Activated CD4-positive, alpha-beta memory T cell treated with anti-CD3 and anti-CD28 coated beads, Interleukin-2, amount 10 ng/mL, durations not matched to agents 7 days and 5 days (primary cell): ENCODE measurements at places on chromosomes 1 and 21.

- no peak for DNase-seq
Measured at GRCh38 chr1:87154384-87154783, 174.3 kb upstream of the LMO4 start.

- DNase-seq, result no peak
Measured at GRCh38 chr1:205228093-205228521, 361 bp downstream of the TMCC2 start.

DNA sequence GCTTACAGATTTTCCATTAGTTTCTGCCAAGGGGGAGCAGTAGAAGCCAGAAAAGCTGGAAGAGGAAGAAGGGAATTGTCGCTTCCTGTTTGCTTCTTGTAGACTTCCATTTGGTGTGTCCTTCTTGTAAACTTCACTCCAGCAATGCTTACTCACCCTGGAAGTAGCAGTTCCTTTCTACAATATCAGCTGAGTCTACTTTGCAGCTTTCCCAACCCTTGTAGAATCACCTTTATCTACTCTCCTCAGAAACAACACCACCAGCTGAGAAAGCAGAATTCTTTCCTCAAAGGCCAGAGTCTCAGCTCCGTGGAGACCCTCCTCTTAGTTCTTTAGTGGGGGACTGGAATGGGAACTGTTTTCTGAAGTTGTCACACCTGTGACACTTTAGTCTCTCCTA is 1136.7 kb upstream of the TMPRSS15 start:
- no peak for DNase-seq

DNA sequence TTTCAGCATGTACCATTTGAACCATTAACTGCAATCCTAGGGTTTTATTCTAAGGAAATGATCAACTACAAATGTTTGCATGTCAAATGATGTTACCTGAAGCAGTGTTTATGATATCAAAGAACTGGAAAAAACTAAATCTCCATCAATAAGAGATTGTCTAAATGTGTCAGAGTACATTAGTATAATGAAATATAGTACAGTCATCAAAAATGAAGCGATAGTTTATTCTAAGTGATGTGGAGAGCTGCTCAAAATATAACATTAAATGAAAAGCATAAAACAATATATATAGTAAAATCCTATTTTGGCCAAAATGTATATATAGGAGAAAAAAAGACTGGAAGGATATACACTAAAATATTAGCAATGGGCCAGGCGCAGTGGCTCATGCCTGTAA is 24.0 kb downstream of the AKNAD1 start:
- DNase-seq, result no peak

GRCh38 chr1:205533748-205534443 is 29.4 kb downstream of the CDK18 start:
- no peak for DNase-seq

- DNase-seq, result no peak
Measured at GRCh38 chr1:215458562-215458961, 108.5 kb upstream of the KCTD3 start.

GRCh38 chr1:90206260-90206659 is 211.3 kb downstream of the ZNF326 start:
- DNase-seq, result no peak

- DNase-seq, result no peak
Measured at GRCh38 chr1:160371346-160371631, 4.4 kb downstream of the NHLH1 start.

GRCh38 chr1:184789884-184790283 is 35.2 kb upstream of the EDEM3 start:
- no peak for DNase-seq

- DNase-seq, result no peak
Measured at GRCh38 chr21:42725416-42725930, 72.1 kb downstream of the PDE9A start.

- DNase-seq, result no peak
Measured at GRCh38 chr1:40243351-40243750, 4.4 kb upstream of the TMCO2 start.

DNA sequence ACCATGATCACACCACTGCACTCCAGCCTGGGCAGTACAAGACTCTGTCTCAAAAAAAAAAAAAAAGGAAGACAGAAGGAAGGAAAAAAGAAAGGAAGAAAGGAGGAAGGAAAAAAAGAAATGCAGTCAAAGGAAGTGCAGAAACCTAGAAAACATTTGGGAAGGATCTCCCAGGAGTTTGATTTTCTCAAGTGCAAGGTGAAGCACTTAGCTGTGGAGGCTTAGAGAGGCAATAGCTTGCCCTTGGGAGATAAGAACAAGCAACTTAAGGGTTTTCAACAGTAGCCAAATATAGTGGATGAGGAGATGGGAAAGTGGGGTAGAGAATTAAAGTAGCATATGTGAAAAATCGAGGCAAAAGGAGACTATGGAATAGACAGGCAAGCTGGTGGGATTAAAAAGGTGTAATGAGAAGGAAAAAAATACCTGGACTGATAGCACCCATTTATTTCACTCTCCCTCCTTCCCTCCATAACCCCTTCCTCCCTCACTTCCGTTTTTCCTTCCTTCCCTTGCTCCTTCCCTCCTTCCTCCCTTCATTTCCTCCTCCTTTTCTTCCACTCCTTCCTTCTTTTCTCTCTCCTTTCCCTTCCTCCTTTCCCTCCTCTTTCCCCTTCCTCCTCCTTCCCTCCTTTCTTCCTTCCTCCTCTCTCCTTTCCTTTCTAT is 6.8 kb upstream of the FAM89A start:
- no peak for DNase-seq

DNA sequence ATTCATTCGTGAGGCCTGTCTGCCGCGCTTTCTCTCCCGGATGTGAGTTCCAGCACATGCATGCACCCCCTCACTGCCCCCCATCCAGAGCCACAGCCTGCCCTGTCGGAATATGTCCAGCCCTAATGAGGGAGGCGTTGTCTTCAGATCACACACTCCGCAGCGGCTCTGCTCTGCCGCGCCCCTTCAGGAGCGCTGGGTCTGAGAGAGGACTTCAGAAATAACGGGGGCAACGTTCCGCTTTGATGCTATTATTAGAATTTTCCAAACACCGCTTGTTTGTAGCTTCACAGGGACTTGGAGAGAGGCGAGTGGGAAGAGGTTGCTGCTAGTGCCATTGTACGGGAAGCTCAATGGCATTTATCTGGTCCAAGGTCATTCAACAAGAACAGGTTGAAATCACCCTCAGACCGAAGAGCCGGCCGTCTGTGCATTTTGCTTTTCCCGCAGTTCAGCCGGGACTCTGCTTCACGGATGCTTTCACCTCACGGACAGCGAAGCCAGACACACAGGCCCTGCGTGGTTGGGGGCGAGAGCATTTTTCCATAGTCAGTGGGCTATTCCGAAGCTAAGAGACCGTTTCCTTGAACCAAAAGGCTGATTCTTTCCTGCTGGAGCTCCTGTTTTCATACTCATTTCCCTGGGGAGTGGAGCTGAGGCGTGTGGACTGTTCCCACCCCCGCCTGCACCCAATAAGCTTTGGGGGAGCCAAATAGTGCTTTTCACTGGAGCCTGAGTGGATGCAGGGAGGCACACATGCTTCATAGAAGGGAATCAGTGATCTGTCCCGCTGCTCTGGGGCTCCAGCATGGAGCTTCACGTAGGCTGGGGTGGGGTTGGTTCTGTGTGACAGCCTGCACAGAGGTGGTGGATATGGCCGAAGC is 69.7 kb downstream of the GALNT2 start:
- DNase-seq, result no peak

GRCh38 chr1:67564193-67564592 is 120.8 kb upstream of the GADD45A start:
- DNase-seq, result no peak
